ENCODE measurements at places on chromosomes 16 and 17.

GRCh38 chr17:2058586-2059546 is 4.0 kb downstream of the HIC1 start:
- DNase-seq = no peak

DNA sequence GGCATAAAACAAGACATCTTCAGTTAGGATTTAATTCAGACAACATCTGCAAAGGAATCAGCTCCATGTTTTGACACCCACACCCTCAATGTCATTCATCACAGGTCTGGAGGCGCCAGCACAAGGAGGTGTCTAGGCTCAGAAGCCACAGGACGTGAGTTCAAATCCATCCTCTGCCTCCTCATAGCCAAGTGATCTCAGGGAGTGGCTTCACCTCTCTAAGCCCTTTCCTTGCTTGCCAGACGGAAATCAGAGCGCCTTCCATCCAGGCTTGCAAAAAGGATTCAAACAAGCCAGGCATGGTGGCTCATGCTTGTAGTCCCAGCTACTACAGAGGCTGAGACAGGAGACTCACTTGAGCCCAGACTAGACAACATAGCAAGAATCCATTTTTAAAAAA is 84.6 kb downstream of the GSG1L start:
- DNase-seq = no peak

GRCh38 chr17:47720196-47720595 is 12.8 kb upstream of the TBX21 start:
- DNase-seq = no peak

DNA sequence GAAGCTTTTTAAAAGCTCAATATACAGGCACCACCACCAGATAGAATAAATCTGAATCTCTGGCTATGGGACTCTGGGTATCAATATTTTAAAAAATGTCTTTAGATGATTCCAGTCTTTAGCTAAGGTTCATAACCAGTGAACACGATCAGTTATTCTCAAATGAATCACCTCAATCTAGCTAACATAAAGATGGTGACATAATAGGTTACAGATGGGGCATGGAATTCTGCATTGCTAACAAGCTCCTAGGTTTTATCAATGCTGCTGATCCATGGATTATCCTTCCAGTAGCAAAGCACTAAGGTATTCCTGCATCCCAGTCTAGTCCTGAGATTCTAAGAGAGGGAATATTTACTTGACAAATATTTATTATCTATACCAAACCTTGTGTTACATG is 415.5 kb upstream of the CDH11 start:
- no peak for DNase-seq

DNA sequence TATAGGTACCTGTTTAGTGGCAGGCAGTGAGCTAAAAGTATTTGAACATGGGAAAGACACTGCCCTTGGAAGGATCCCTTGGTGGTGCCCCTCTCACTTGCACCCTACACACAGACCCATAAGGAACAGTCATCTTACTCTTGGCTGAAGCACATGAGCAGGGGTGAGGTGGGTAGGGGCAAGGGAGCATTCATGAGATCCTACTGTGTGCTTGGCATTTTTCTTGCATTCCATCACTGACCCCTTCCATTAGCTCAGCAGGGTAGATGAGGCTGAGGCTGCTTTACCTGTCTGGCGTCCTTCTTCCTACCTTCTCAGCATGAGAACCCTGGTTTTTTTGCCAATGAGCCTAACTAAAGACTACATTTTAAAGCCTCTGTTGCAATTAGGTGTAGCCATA is 48.3 kb downstream of the CCT6B start:
- DNase-seq = no peak

- no peak for DNase-seq
Measured at GRCh38 chr16:82807311-82807710, 180.5 kb downstream of the CDH13 start.

GRCh38 chr17:32126746-32127145 is 15.6 kb upstream of the RHOT1 start:
- no peak for DNase-seq

DNA sequence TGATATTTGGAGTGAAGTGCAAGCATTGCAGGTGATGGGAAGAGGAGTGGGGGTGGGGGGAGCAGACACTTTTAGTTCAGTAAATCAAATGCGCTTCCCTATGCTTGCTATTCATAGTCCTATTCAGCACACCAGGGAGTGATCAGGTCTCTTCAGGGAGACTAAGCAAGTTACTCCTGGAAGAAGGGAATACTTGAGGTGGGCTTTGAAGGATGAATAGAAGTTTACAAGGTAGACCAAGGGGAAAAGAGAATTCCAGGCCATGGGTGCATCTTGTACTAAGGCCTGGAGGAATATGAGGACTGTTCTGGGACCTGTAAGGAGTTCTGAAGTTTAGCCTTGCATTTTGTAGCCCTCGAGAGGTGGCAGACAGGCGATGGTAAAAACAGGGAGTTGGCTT is 40.1 kb upstream of the LGALS9 start:
- no peak for DNase-seq

- no peak for DNase-seq
Measured at GRCh38 chr17:1232786-1233185, 37.5 kb upstream of the BHLHA9 start.

GRCh38 chr17:80785477-80786178 is 206.0 kb upstream of the CHMP6 start:
- no peak for DNase-seq

- no peak for DNase-seq
Measured at GRCh38 chr16:71681360-71681759, 43.1 kb downstream of the PHLPP2 start.

- DNase-seq = no peak
Measured at GRCh38 chr16:56771558-56772279, 41.8 kb downstream of the NUP93 start.

DNA sequence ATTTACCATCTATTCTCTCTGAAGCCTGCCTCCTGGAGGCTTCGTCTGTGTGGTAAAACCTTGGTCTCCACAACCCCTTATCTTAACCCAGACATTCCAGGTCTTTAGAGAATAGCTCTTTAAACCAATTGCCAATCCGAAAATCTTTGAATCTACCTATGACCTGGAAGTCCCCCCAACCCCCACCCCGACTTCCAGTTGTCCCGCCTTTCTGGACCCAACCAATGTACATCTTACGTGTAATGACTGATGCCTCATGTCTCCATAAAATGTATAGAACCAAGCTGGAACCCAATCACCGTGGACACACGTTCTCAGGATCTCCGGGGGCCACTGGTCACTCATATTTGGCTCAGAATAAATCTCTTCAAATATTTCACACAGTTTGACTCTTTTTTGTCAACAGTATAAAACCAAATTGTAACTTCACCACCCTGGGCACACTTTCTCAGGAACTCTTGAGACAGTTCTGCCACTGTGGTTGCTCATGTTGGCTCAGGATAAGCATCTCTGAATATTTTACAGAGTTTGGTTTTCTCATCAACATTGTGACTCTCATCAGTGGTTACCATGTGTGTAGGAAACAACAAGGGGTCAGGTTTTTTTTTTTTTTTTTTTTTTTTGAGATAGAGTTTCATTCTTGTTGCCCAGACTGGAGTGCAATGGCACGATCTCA is 18.1 kb upstream of the DNAH17 start:
- DNase-seq = no peak

DNA sequence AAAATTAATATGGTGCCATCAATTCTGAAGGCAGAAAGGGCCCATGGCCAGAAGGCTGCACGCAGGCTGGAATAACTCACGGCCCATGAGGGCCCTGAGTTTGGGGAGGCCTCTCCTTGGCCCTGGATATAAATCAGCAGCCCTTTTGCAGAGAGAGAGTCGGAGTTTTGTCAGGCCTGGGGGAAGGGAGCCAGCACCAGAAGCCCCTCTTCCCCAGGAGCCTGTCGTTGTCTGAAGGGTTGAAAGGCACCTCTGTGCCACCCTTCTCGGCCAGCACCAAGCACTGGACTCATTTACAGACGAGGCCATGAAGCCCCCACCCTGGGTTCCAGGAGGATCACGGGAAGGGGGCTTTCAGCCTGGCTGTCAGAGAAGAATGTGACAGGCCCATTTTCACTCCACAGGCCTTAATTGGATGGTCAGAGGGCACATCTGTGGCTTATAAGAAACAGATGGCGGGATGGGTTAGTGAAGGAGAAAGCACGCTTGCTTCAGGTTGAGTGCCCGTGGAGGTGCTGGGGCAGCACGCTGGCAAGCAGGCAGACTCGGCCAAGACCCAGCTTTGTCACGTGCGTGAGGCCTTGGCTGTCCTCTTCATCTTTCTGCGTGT is 140.6 kb downstream of the CLEC16A start:
- DNase-seq = no peak

GRCh38 chr17:63626551-63627180 is 4.4 kb downstream of the MAP3K3 start:
- DNase-seq = no peak

GRCh38 chr17:43599835-43600234 is 53.7 kb upstream of the ETV4 start:
- no peak for DNase-seq

DNA sequence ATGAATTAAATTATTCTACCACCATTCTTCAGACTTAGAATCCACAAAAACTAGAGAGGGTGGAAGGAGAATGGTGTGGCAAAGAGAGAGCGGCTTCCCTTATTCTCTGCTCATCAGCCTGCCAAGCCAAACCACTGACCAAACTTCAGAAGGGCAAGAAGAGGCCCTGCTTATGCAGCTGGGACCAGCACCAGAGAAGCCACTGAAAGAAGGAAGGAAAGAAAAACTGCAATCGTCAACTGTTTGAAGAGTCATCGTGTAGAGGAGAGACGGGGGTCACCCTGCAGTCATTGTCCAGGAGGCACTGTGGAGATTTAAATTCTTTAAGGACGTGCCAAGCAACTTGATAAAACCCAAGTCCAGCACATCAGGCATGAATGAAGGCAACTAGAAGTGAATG is 15.6 kb downstream of the PMP22 start:
- DNase-seq = no peak

DNA sequence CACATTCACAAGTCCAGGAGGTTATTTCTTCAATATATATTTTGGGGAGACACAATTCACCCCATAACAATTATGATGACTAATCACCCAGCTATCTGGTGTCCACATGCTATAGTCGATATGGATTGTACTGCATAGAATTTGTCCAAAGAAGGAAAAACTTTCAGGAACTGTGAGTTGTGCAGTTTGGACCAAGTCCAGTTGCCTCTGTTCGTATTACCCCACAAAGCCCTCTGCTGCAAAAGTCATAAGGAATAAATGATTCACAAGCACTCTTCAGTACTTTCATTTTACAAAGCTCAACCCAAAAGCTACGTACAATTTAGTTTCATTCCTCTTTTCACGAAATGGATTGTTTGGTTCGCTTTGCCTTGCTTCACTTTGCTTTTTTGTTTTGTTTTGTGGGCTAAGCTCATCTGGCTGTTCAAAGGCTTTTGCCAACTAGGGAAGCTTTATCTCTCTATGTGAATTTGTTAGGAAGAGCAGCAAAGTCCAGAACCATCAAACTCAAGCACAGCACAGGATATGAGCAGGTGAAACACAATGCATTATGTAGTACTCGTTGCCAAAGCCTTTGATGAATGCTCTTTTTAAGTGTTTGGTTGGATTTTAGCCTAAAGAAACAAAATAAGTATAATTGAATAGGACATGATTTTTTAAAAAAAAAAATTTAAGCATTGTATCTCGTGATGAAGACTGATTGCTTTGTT is 98.6 kb downstream of the ZNF18 start:
- DNase-seq = no peak

DNA sequence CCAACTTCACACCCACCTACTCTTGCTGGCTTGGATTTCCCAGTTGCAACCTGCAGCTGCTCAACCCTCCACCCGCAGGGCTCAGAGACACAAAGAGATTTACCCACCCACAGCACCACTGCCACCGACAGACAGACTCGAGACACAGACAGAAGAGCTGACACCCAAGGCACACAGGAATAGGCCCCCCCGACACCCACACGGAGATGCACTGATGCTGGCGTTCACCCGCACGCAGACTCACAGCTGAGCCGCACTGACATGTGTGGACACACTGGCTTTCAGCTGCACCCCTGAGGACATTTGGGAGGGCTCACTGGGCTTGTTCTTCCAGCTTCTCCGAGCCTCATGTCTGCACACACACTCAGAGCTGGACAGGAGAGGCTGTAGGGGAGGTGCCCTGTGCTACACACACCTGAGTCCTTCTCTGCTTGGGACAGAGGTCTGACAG is 8.2 kb downstream of the STX1B start:
- DNase-seq = no peak

DNA sequence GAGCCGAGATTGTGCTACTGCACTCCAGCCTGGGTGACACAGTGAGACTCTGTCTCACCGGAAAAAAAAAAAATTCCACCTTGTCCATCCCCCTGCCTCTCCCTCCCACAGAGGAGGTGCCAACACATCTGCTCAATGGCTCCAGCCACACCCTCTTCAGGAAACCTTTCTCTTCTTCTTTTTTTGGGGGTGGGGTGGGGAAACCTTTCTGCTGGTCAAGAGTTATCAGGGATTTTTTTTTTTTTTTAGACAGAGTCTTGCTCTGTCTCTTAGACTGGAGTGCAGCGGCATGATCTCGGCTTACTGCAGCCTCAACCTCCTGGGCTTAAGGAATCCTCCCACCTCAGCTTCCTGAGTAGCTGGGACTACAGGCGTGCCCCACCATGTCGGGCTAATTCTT is 18.7 kb downstream of the TNS4 start:
- no peak for DNase-seq

DNA sequence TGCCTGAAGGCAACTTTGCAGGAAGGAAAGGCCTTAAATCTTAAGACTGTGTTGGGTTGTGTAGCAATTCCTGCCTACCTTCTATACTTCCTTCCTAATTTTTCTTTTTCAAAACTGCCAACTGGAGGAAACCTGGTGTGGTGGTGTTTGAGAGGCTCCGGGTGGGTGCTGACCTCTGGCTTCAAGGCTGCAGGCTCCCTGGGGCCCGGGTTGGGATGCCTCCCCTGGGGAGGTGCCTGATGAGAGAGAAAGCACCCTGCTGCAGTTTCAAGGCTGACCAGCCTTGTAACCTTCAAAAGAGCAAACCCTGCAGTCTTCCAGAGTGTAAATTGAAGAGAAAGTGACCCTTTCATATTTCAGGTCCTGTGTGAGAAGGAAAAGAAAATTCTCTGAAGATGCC is 55.9 kb downstream of the MSI2 start:
- no peak for DNase-seq
